ENCODE measurements at places on chromosomes 12 and 14.

- DNase-seq, result no peak
Measured at GRCh38 chr12:74412606-74413230, 124.9 kb upstream of the ATXN7L3B start.

DNA sequence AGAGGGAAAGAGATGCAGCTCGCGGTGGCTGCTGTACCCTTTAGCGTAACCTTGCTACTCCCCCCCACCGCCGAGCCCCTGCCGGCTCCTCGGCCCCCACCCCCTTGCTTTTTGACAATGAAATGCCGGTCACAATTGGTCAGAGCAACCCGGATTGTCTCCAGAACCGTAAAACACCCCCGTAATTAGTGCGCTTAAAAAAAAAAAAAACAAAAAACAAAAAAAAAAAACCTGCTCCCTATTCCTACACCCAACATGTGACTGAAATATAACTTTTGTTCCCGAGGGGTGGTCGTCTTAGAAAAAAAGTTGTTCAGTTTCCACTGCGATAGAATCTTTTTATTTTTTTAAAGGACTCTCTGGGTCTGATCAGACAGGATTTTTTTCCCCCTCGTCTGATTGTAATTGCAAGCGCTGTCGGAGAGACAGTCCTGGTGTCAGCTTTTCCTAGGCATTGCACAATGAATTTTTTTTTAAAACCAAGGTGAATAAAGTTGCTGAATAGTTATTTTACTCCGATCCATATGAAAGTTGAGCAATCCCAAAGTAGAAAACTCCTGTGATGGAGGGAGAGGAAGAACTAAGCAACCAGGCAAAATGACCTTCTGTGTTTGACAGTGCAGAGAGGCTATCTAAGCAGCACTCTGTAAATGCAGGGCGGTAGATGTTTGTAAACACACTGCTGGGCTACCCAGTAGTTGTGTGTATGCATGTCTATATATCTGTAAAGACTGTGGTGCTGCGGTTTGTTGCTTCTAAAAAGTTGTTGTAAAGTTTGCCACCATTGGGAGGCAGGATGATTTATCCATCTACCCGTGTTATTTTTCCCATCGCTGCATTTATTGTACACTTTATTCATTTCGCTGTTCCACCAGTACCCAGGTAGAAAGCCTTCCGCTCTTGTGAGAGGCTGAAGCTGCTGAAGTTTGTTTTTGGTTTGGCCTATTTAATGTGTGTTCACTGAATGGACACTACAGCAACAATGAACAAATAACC lies 1.1 kb downstream of the ETV6 start:
- DNase-seq, result no peak

DNA sequence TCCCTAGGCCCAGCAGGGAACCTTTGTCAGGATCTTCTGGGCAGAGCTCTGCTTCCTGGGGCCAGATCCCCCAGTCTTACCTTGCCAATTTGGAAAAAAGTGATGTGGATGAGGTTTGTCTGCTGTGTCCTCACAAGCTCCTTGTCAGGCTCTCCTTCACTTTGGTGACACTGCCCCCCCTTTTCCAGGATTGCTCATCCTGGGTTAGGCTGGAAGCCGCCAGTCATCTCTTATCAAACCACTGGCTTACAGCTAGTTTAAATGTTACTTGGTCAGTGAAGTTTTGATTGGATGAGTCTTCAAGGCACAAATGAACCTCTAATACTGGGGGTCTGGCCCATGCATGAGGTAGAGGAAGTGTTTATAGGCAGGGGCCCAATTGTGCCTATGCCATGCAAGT lies 15.3 kb downstream of the NYNRIN start:
- DNase-seq, result no peak

GRCh38 chr14:96086032-96086431 lies 46.9 kb downstream of the C14orf132 start:
- no peak for DNase-seq

DNA sequence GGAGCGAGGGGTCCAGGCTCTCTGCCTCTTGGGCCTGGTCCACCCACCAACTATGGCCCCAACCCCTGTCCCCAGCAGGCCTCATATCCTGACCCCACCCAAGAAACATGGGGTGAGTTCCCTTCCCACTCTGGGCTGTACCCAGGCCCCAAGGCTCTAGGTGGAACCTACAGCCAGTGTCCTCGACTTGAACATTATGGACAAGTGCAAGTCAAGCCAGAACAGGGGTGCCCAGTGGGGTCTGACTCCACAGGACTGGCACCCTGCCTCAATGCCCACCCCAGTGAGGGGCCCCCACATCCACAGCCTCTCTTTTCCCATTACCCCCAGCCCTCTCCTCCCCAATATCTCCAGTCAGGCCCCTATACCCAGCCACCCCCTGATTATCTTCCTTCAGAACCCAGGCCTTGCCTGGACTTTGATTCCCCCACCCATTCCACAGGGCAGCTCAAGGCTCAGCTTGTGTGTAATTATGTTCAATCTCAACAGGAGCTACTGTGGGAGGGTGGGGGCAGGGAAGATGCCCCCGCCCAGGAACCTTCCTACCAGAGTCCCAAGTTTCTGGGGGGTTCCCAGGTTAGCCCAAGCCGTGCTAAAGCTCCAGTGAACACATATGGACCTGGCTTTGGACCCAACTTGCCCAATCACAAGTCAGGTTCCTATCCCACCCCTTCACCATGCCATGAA lies 8.6 kb downstream of the ARHGAP9 start:
- no peak for DNase-seq

DNA sequence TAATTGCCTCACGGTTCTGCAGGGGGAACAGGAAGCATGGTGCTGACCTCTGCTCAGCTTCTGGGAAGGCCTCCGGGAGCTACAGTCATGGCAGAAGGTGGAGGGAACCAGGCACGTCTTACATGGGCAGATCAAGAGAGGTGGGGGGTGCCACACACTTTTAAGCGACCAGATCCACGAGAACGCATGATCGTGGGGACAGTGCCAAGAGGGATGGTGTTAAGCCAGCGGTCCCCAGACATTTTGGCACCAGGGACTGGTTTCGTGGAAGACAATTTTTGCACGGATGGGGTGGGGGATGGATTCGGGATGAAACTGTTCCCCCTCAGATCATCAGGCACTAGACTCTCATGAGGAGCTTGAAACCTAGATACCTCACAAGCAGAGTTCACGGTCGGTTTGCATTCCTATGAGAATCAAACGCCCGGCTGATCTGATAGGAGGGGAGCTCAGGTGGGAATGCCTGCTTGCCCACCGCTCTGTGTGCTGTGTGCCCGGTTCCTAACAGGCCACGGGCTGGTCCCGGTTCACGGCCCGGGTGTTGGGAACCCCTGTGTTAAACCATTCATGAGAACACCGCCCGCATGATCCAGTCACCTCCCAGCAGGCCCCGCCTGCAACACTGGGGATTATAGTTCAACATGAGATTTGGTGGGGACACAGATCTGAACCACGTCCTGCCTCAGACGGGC lies 96.9 kb downstream of the ADGRD1 start:
- DNase-seq, result no peak

DNA sequence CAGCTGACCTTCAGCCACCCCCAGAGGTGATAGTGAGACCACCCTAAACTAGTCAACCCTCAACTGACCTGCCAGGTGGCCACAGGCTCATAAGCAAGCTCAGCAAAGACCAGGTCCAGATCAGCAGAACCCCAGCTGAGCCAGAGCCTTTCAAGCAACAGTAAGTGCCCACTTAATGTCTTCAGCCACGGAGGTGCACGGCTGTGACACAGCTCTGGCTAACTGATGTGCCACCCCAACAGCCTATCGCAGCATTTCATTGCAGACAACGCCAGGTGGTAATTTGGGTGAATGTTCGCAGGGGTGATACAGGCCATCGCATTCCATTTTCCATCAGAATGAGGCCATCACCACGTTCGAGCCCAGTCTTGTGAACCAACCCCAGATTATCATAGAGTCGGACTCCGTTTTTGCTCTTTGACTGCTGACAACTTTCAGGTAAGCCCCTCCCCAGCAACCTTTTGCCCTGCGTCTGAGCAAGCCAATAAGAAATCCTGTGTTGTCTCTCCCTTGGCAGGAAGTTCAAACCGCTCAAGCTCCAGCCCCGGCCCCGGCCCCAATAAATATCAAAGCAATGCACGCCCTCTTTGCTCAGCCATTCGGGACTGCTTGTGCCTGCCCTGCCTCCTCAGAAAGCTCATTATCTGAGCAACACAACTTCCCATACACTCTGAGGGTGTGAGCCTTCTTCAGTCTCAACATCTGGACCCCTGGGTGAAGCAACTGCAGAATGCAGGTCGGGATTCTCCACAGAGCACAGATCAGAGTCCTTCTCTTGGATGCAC lies 44.4 kb downstream of the JAG2 start:
- no peak for DNase-seq

DNA sequence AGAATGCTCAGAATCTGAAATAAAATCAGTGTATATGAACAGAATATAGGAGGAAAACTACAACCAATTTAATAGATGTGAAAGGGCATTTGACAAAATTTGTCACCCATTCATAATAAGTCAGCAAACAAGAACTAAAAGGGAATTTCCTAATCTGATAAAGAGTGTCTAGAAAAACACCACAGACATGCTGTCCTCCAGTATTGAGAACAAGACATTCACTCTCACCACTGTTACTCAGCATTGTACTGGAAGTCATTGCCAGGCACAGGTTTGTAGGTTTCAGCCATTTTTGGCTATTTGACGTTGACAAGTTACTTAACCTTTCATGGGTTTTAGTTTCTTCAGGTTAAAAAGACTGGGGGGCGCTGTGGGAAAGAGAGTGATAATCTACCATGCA lies 13.2 kb downstream of the EIF2S1 start:
- no peak for DNase-seq

GRCh38 chr12:57759360-57759980 lies 4.6 kb downstream of the MARCHF9 start:
- DNase-seq, result peak; percentile 59

- DNase-seq, result no peak
Measured at GRCh38 chr12:21476949-21477348, 24.5 kb downstream of the RECQL start.

DNA sequence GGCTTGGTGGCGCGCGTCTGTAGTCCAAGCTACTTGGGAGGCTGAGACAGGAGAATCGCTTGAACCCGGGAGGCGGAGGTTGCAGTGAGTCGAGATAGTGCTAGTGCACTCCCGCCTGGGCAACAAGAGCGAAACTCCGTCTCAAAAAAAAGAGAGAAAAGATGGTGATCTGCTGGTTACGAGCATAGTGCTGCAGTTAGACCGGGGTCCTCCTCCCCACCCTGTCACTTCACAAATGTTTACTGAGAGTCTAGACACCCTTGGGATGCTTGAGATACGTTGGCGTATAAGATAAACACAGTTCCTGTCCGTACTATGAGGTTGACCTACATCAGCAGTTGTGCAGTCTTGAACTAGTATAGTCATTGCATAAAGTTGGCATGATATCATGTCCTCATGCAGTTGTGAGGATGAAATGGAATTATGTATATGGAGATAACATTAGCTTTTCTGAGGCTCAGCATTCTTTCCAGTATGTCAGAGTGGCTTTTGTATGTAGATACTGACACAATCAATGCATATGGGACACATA lies 787 bp downstream of the ACAD10 start:
- DNase-seq, result no peak

GRCh38 chr12:104971306-104971705 lies 13.2 kb upstream of the SLC41A2 start:
- DNase-seq, result no peak

- DNase-seq, result no peak
Measured at GRCh38 chr12:26287671-26288381, 92.5 kb downstream of the SSPN start.

GRCh38 chr12:103841690-103842584 lies 903 bp upstream of the NT5DC3 start:
- DNase-seq, result no peak

GRCh38 chr12:108832730-108833354 lies 24.5 kb downstream of the SSH1 start:
- DNase-seq, result no peak

GRCh38 chr12:17148706-17149105 lies 542.7 kb upstream of the LMO3 start:
- DNase-seq, result no peak

GRCh38 chr14:23937203-23937602 lies 16.4 kb upstream of the DHRS4 start:
- DNase-seq, result no peak

DNA sequence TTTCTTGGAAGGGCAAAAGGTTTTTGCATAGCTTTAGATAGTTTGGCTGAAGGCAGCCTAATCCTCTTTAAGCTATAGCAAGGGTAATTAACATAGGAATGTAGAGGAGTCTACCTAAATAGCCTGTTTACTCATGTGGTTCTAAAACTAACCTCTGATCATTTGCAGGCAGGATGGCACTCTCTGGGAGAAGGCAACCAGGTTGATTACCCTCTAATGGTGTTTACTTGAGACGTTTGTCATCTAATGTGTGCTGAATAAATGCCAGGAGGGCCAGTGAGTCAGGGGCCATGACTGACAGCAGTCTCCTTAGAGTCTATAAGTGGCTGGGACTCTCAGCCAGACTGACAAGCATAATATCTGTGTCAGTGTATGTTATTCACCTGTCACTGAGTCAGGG lies 286.4 kb downstream of the PCNX1 start:
- no peak for DNase-seq

- no peak for DNase-seq
Measured at GRCh38 chr14:51019089-51019488, 74.8 kb upstream of the PYGL start.

- no peak for DNase-seq
Measured at GRCh38 chr14:102696856-102697495, 80.3 kb upstream of the TRAF3 start.

DNA sequence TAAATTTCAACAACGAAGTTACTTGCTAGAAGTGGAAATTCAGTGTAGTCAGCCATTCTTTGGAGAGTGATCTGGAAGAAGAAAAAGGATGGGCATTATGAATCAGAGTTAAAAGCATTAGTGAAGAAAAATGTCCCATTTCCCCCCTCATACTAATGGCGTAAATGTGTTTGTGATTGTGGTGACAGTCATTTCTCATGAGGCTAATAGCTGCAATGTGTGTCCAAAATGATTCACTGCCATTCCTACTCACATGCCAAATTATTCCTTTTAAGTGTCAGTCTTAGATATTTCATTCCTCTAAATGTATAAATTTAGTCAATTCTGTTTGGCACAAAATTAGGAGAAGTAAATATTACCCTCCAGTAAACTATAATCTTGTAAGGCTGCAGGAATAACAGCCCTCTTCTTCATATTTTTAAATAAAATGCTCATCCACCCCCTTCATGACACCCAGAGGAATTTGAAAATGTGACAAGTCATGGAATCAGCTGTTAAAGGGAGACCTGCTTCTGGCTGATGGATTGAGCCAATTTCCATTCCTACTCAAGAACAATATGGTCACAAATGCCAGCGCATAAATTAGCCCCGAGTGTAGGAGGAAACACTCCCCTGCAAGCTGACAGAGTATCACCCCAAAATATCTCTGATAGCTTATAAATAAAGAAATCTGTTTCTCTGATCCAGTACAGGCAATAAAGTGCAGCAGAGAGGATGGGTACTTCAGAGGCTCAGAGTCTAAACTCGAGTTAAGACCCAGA lies 912.3 kb upstream of the SEL1L start:
- no peak for DNase-seq

GRCh38 chr14:94660306-94660946 lies 48.2 kb downstream of the SERPINA3 start:
- DNase-seq, result no peak

DNA sequence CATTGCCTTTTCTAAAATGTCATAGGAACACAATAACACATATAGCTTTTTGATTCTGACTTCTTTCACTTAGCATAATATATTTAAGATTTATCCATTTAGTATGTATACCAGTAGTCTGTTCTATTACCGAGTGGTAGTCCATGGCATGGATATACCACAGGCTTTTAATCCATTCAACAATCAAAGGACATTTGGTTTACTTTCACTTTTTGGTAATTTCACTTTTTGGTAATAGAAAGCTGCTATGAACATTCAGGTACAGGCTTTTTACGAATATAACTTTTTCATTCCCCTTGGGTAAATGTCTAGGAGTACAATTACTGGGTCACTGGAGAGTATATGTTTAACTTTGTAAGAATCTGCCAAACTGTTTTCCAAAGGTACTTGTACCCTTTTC lies 100.7 kb upstream of the PRICKLE1 start:
- no peak for DNase-seq
